ENCODE measurements at places on chromosomes 1 and 21. TPM values are rescaled to one million over a fixed set of nuclear protein-coding genes. Genes with fewer than 3 reads are reported as not detected.

Gene KCNT2
- 6.6 TPM for total RNA-seq

Gene CTTNBP2NL
- total RNA-seq, result 17.1 TPM

Gene PPIAL4G
- total RNA-seq, result not detected

Gene RGSL1
- total RNA-seq, result not detected

Gene KCNN3
- 0.07 TPM for total RNA-seq

Gene CFAP298
- total RNA-seq, result 20.7 TPM

All from smooth muscle cell of the pulmonary artery (primary cell).